Adrenal gland (tissue), 19 donors: ENCODE measurements at places on chromosomes 3 and 15.

GRCh38 chr3:190435618-190436017 lies 14.1 kb downstream of the TMEM207 start:
- DNase-seq, result no peak

GRCh38 chr15:52098323-52098722 lies 14.3 kb downstream of the BCL2L10 start:
- DNase-seq, result no peak

GRCh38 chr15:73388256-73388781 lies 19.6 kb upstream of the HCN4 start:
- peak; percentile 5 for DNase-seq

DNA sequence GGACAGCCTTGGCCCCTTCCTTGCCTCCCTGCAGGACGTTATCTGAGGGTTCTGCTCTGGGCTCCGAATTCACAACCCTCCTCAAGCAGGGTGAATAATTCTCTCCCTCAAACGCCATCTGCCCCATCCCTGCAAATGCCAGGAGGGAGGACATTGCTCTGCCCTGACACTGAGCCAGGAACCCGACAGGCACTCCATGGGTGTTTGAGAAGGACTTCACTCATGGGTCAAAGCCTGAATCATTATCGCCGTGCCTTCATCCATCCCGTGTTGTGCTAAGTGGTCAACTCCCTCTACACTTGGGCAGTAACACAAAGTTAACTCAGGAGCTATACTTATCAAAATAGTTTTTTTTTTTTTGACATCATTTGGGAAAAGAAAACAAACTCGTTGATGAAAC lies 261.8 kb upstream of the IGF1R start:
- DNase-seq, result no peak

GRCh38 chr3:188905547-188905946 lies 266.2 kb upstream of the TPRG1 start:
- DNase-seq, result no peak

GRCh38 chr15:90598679-90599078 lies 69.0 kb downstream of the CRTC3 start:
- no peak for DNase-seq

DNA sequence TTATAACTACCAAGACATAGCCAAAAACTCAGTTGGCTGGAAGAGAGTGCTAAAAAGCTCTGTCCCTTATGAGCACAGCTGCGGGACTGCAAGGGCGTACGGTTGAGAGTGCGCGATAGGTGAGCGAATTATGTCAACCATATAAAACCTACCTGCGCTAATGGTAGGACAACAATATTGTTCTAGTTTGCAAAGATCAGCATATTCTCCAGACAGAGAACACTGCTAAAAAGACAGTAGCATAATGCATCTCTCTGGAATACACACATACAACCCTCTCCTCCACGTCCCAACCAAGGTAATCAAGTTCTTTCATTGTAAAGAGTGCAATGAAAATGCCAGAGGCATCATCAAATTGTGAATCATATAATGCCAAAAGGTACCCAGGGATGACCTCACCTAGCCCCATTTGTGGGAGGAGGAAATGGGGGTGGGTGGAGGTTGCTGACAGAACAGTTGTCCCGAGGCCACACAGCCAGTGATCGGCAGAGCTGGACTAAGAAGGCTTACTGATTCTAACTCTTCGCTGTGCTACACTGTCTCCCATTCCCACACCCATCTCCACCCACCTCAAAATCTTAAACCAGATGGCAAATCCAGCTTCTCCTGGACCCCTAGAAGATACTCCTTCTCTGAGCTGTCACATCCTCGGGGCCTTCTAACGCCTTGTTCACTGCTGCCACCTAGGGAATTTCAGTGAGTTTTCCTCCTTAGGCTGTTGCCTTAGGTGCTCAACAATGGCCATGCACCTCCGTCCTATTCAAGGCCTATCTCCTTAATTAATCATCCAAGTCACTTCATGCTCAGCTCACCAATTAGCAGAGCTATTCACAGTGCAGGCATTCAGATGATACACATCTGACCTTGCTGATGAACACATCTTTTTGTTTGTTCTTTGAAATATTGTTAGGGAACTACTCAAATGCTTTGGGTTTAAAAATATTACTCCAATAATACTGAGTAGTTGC lies 60.7 kb downstream of the RPL22L1 start:
- DNase-seq, result peak; percentile 54

- no peak for DNase-seq
Measured at GRCh38 chr15:72690938-72691337, 4.9 kb downstream of the BBS4 start.

GRCh38 chr3:4693620-4694019 lies 200.5 kb downstream of the ITPR1 start:
- no peak for DNase-seq

GRCh38 chr3:18712713-18713576 lies 287.8 kb upstream of the SATB1 start:
- DNase-seq, result no peak

DNA sequence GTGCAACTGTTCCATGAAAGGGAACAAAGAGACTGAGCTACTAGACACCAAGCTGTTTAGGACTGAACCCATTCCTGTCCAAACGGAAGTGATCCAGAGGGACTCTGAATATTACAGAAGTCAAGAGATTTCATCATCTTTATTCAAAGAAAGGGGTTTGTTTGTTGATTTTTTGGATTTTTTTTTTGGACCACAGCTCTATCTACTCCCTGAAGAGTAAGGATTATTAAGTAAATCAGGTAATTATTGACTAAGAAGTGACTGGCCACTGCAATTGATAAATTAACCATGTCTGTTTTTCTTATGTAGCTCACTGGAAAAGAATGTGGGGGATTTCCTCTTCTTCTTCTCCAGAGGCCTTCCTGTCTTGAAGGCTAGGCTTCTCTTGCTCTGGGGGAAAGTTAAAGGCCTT lies 146.6 kb upstream of the TPM1 start:
- no peak for DNase-seq

DNA sequence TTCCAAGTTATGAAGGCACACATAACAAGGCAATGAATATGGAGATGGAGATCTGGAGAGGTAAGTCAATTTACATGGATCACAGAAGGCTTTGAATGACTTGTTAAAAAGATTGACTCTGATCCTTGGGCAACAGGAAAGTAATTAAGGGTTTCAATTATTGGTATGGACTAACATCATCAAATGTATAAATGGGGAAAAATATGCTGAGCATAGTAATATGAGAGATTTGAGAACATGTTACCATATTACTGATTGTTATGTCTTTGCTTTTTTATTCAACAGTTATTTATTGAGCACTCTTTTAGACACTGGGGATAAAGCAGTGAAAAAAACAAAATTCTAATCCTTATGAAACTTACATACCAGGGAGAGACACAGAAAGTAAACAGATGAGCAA lies 238.5 kb upstream of the ROBO1 start:
- no peak for DNase-seq

- no peak for DNase-seq
Measured at GRCh38 chr3:113261626-113262303, 50.4 kb downstream of the BOC start.

DNA sequence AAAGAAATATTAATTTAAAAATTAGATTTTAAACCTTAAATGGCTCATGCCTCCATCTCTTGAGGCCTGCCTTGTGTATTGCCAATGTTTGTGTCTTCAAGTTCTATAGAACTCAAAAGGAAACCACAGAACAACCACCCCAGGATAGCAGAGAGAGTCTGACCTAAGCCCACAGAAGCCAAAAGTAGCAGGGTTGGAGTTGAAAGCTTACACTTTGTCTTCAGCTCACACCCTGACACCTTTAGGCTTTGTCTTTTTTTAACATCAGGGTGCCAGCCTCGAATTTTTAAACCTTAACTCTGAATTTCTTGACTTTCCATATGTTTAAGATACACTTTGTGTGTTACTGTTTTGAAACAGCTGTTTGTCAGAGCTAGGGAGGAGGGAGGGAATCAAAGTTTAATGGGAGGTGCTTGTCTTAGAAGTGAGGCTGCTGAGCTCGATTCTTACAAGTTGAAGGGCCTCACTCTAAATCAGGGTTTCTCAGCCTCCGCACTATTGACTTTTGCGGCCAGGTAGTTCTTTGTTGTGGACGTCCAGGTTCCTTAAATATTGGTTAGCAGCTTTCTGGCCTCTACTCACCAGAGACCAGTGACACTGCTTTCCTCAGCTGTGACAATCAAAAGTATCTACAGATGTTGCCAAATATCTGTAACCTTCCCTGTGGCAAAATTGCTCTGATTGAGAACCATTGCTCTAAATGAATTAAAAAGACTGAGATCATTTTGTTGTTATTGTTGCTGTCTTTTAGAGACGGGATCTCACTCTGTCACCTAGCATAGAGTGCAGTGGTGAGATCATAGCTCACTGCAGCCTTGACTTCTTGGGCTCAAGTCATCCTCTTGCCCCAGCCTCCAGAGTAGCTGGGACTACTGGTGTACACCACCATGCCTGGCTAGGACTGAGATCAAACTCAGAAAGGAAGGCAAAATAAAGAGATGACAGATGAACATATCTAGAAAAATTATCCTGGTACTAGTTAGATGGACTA lies 139.2 kb upstream of the EOMES start:
- DNase-seq, result no peak

GRCh38 chr15:79966634-79967297 lies 4.2 kb downstream of the BCL2A1 start:
- no peak for DNase-seq

DNA sequence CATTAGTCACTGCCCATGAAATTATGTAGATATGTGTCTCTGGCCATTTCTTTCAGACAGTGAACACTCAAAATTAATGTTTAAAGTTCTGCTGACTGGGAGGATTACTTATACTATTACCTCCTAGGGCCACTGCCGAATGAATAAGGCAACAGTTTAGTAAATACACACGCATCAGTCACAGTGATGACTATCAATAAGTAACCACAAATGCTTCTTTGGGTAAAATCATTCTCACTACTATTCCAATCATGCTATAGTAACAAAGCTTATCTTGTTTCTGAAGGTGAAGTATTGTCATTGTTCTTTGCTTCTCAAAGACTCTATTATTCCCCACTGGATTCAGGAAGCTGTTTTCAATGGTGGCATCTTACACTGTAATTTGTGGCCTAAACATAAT lies 478.8 kb downstream of the EPHA3 start:
- no peak for DNase-seq

GRCh38 chr3:172846103-172846561 lies 95.6 kb downstream of the ECT2 start:
- DNase-seq, result no peak

DNA sequence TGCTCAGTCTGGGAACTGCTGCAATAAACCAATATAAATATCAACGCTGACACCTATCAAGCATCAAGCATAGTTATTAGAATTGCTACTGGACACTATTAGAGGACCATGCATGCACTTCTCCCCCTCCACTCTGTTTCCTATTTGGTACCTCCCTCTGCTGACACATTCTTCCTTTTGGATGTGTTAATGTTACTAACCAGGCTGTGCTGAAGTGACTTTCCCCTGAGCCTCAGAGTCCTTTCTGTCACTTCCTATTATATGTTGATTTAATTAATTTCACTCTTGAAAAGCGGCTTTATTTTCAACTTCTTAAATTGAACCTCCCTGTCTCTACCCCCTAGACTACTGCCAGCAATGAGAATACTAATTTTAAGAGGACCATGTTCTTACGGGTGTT lies 379.1 kb downstream of the MCTP2 start:
- DNase-seq, result no peak

DNA sequence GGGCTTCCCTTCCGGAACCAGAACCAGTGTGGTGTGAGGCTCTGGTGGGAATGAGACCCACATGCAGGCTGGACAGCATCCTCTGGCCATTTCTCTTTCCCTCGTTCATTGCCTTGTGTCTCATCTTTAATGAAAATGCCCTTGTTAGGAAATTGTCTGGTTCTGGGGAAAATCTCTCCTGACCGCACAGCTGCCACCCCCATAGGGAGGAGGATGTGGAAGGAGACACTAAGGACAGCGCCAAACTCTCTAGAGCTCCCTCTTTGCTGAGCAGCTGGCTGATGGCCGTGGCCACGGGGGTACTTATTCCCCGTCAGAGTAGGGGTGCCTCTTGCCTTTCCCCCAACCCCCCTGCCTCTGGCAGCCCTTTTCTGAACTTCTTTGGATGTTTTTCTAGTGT lies 297.6 kb upstream of the C2CD4B start:
- DNase-seq, result no peak

- no peak for DNase-seq
Measured at GRCh38 chr15:26759986-26760385, 12.9 kb downstream of the GABRB3 start.

GRCh38 chr3:141231952-141232823 lies 563 bp downstream of the PXYLP1 start:
- DNase-seq, result peak; percentile 43

- no peak for DNase-seq
Measured at GRCh38 chr15:90644526-90644925, 72.6 kb upstream of the BLM start.

DNA sequence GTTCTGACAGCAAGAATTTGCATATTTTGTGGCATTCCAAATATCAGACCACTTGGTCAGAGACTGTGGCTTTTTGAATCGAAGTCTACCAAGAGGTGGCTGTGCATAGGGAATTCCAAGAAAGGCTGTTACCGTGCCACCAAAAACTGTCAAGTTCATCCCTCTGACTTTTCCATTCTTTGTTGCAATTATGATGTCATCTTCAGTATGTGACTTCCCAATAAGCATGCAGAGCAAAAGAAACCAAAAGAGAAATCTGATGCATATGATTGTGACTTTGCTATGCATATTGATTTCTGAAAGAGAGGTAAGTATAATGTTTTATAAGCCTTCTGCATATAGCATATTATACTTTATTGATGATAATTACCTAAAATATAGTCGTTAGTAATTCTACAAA lies 6.5 kb downstream of the BCHE start:
- no peak for DNase-seq

DNA sequence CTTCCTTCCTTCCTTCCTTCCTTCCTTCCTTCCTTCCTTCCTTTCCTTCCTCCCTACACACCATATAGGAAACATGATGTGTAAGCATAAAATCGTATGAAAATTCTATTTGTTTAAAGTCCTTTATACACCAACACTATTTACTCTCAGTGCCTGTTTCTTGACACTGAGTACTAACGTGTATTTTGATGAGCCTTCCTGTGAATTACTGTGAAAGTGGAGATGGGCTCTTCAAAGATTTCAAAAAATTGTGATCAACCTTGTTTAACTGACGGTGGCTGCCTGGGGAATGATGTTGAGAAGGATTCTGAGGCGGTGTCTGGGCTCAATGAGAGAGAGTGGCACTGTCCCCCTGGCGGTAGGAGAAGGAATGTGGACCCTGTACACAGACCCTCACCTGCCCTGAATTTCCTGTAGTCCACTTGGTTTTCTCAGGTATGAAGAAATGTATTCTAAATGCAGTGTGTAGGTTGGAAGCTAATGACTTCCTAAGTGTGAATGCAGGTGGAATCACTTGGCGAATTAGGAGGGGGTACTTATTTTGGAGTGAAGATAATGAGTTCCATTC lies 237.9 kb downstream of the GAP43 start:
- no peak for DNase-seq

DNA sequence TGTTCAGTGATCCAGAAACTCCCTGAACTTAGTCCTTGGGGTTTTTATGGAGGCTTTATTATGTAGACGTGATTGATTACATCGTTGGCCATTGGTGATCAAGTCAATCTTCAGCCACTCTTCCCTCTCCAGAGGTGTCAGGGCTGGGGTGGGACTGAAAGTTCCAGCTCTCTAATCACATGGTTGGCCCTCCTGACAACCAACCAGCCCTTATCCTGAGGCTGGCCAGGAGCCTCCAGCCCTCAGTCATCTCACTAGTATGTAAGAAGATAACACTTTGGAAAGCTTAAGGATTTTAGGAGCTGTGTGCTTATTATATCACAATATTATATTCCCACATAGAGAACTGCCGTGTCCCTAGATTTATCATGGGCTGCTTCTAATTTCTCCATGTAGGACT lies 142.3 kb downstream of the VPS8 start:
- DNase-seq, result no peak
